Ureter (tissue), 1 donor: ENCODE measurements at places on chromosomes 16 and 17. TPM values are rescaled to one million over a fixed set of nuclear protein-coding genes. Genes with fewer than 3 reads are reported as not detected.

GRCh38 chr16:81198635-81199034 is 39.9 kb upstream of the BCO1 start:
- DNase-seq = no peak

- no peak for DNase-seq
Measured at GRCh38 chr16:86103320-86103719, 204.4 kb downstream of the IRF8 start.

DNA sequence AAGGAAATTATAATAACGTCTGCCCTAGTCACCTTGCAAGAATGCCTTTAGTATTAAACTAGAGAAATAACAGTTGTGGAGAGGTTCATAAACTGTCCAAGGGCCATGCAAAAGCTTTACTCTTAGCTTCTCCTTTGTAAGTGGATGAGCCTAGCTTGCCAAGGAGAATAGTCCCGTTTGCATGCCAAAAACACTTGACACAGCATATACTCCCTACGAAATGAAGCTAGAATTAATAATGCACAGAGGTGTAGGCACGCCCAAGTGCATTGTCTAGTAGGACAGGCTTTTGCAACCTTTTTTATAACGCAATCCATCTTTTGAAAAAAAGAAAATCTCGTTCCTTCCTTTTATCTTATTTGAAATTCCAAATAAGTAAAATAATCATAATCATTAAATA is 12.8 kb upstream of the CDRT4 start:
- DNase-seq = no peak

The ARHGAP44 gene
- total RNA-seq = 8.8 TPM

The EME1 gene
- 0.94 TPM for total RNA-seq

DNA sequence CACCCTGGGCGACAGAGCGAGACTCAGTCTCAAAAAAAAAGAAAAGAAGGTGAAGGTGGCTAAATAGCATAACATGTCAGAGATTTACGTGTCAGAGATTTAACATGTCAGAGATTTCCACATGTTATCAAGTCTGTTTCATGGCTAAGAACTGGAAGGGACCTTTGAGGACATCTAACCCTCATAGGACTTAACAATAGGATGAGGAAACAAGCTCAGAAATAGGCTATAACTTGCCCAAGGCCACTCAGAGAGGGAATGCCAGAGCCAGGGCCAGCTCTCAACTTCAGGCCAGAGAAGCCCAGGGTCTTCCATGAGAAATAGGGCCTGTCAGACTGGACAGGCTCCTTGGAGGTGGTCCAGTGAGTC is 26.8 kb upstream of the ZNF629 start:
- DNase-seq = peak; percentile 47

- DNase-seq = no peak
Measured at GRCh38 chr17:944266-944826, 35.2 kb downstream of the NXN start.

The TBC1D28 gene
- not detected for total RNA-seq

DNA sequence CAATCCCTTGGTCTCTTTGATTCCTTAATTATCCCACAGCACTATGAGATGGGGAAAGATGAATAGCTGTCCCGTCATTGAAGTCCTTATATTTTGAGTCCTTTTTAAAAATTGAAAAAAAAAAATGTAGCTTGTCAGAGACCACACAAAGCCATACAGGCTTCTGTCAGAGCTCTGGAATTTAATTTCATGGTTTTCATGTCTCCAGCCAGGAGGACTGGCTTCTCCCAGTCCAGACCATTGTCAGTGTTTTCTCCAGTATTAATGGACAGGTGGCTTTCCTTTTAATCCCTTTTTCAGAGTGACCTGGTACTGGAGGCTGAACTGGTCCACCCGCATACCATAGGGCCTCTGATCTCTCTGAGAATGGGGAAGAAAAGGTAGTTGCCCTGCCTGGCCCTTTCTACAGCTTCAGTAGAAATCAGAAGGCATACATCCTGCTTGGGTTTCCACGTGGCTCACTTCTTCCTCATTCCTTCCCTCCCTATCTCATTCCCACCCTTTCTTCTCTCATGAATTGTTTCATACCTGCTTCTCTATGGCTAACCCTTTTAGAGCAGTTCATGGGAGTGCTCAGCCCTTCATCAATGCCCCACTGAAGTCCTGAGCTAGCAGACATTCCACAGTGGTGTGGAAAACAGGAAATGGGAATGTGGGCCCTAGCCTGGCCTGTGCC is 29.1 kb downstream of the TRIM16 start:
- DNase-seq = peak; percentile 71

DNA sequence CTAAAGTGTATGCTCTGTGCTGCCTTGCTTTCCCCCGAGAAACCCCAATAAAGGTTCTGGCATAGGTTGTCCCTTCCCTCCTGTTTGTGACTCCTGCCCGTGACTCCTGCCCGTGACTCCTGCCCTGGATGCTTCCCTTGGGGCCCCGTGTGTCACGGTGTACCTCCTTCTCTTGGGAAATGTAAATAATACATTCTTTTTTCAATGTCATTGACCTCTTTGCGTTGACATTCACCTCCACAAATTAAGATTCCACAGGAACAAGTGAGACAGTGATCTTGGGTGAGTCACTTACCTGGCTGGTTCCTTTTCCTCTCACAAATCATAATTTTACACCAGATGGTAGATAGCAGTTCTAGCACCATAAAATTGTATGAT is 632 bp downstream of the CCL15 start:
- DNase-seq = peak; percentile 43

The MRPL10 gene
- 38.2 TPM for total RNA-seq

- no peak for DNase-seq
Measured at GRCh38 chr16:11121914-11122692, 133.9 kb downstream of the SOCS1 start.

GRCh38 chr16:13296206-13296605 is 394.8 kb downstream of the SHISA9 start:
- DNase-seq = no peak

- DNase-seq = no peak
Measured at GRCh38 chr16:11892761-11893160, 23.0 kb downstream of the GSPT1 start.

- no peak for DNase-seq
Measured at GRCh38 chr17:59830846-59831486, 61.8 kb downstream of the TUBD1 start.

The EIF3CL gene
- 88.3 TPM for total RNA-seq

GRCh38 chr17:62670202-62670821 is 42.8 kb downstream of the MRC2 start:
- peak; percentile 86 for DNase-seq

DNA sequence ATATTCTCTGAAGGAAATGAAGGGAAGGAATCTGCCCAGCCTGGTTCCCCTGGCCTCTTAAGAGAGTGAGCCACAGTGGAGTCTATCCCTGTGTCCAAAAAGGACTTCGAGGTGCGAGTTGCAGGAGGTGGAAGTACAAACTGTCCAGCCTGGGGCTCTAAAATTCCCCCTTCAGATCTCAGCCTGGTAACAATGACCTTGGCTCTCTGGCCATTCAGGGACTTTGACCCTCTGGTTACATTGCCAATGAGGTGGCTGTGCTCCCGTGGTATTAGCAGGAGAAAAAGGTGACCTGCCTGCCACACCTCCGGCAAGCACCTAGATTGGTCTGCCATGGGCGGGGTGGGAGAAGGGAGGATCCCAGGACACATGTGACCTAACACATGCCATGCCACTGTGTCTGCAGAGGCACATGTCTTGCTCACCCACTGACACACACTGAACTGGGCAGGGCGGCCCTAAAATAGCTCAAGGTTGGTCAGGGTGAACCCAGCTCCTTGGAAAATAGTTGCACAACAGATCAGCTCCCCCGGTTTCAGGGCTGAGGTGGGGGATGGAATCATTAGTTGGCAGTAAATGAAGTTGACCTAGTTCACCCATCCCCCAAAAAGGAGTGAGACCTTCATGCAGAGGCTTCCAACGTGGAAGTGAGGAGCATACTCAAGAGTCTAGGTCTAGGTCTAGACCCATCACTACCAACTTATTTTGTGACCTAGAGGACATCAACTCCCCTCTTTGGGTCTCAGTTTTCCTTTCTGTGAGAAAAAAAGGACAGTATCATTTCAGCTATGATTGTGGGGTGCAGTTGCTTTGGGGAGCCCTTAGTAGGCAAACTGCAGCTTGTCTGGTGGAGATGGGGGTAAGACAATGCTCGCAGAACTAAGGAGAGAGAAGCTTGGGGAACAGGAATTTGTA is 2.2 kb downstream of the NR1D1 start:
- DNase-seq = peak; percentile 83

DNA sequence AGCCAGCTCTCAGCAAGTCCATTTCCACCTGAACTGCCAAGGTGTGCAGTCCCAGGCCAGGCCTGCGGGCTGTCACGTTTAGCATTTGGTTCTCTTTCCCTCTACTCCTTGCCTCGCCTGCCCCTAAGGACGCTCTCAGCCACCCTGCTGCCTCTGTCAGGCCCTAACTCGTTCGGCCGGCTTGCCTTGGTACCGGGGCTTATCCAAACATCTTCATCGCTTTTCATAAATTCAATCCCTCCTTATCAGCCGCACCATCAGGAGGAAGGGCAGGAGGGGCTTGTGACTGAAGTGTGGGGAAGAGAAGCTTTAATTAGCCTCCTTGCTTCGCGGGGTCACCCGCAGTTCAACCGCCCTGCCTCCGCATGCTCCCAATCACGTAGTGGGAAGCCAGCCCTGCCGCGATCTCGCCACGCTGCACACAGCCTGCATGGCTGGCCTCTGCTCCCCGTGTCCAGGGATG is 231.1 kb downstream of the SOX9 start:
- DNase-seq = peak; percentile 58

- DNase-seq = no peak
Measured at GRCh38 chr16:31785126-31785525, 88.5 kb upstream of the ZNF267 start.

- DNase-seq = no peak
Measured at GRCh38 chr17:55677446-55677845, 45.2 kb downstream of the TMEM100 start.

The ABAT gene
- total RNA-seq = 29.9 TPM

DNA sequence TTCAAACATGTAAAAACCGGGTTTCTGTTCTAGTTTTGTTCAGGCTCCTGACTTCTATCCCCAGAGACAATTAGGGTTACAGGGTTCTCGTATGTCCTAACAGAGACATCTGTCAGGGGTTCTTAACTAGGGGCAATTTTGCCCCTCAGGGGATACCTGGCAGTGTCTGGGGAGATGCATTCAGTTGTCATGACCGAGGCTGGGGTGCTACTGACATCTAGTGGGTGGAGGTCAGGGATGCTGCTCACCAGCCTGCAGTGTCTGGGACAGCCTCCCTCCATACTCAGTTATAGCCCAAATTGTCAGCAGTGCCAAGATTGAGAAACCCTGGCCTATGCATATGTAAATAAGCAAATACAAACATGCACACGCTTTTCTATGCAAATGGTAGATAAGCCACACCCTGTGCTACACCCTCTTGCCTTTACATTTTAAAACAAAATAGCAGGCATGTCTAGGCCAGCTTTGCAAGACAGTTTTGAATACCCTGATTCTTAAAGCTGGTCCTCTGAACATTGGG is 37.4 kb downstream of the CLEC16A start:
- no peak for DNase-seq

GRCh38 chr16:84891149-84891795 is 71.5 kb downstream of the CRISPLD2 start:
- no peak for DNase-seq

DNA sequence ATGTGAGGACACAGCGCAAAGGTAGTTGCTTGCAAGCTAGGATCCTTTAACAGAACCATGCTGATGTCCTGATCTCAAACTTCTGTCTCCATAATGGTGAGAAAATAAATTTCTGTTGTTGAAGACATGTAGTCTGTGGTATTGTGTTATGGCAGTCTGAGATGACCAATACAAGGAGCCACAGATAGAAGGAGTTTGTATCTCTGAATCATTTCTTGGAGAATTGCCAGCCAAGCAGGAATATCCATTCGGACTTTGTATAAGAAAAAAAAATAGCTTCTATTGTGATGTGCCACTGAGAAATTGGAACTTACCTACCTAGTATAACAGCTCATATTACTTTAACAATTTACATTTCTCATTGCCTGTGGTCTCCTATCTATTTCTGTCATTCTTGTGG is 447.6 kb upstream of the CA10 start:
- DNase-seq = no peak

- DNase-seq = no peak
Measured at GRCh38 chr16:89987169-89987568, 32.1 kb downstream of the DBNDD1 start.

- DNase-seq = no peak
Measured at GRCh38 chr17:66337268-66337667, 34.9 kb downstream of the PRKCA start.

The ABCC11 gene
- 1.7 TPM for total RNA-seq

DNA sequence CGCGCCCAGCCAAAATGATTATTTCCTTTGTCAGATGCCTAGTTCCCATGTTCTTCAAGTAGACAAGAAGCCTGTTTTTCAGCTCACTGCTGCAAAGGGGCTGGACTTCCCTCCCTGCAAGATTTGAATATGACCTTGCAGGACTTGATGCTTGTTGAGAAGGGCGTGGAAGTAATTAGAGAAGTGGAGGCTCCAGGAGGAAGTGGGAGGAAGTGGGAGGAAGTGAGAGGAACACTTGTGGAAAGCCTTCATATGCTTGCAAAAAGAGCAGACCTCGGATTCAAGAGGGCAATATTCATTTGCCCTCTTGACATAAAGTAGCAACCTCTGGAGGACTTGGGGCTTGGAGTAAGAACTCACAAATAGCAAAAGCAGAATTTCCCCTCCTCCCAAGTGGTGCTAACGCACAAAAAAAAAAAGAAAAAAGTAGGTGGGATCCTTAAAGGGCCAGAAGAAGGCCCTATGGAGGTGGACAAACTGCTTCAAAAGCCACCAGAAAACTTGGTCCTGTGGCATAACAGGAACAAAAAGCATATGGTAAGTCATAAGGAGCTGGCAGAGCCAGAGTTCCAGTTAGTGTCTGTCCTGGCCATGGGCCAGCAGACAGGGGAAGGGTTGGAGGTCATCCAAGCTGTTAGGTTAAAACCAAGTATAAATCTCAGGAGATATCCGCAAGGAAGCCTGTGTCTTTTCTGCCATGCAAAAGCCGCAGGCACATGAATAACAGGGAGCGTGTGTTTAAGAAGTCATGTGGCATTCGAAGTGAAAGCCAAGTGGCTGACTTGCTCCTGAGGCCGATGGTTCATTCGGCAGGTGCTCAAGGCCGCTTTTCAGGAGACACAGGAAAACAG is 20.6 kb upstream of the PRKAR1A start:
- no peak for DNase-seq

DNA sequence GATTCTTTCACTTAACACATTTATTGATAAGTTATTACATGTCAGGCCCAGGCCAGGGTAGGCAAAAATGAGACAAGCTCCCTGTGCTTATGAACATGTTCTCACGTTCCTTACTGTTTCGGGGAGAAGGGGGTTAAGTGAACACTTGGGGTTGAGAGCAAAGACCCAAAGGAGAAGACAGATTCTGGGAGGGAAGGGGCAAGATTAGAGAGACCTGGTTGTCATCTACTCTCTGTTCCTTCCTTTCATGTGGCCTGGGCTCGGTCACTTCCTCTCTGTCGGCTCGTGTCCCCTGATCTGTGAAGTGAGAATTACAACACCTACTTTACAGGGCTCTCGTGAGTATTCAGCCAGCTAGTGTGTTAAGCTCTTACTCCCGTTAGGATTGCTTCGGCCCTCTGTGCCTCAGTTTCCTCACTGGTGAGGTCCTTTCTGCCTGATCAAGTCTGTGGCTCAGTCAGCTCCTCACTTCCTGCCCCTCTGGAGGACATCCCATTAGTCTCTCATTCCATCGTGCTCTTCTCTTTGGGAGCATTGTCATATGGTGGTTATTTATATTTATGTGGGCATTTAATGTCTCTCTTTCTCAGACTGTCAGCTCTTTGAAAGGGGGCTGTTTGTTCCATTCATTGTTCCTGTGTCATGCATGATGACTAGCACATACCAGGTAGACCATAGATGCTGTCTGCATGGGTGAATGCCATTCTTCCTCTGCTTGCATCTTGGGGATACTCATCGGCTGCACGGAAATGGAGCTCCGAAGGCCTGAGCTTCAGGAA is 38.9 kb downstream of the PLCG2 start:
- no peak for DNase-seq

GRCh38 chr17:75319904-75320691 is 30.9 kb upstream of the SLC25A19 start:
- no peak for DNase-seq
